ENCODE measurements at places on chromosomes 6 and 20.

GRCh38 chr6:25193460-25194171 lies 85.6 kb upstream of the CARMIL1 start:
- DNase-seq: no peak

DNA sequence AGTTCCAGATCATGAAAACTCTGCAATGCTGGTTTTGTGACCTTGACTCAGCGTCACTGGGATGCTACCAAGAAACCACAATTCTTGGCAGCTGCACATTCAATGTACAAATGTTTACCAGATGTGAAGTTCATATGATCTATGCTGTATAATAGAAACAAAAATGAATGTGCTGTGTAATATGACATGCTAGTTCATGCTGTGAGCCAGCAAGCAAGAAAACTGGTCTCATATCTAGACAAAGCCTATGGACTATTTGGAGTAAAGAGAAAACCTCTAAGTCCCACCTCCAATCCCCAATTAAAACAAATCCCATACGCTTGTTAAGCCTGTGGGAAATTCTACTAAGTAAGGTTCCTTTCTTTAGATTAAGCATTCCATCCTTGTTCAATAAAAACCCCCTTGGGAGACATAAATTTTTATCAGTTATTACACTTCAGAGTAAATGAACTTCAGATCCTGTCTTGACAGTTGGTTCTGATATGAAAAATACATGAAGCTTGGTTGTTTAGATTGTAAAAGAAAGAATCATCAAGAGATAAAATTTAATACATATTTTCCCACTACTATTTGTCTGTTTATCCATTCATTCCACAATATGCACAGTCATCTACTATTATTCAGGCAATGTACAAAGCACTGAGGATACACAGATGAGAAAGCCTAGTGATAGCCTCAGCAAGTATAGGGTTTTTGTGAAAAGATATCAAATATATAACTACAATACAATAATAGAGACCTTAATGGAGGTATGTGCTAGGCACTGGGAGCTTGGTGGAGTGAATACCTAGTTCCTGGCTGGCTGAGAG lies 20.1 kb downstream of the COL21A1 start:
- DNase-seq: no peak

DNA sequence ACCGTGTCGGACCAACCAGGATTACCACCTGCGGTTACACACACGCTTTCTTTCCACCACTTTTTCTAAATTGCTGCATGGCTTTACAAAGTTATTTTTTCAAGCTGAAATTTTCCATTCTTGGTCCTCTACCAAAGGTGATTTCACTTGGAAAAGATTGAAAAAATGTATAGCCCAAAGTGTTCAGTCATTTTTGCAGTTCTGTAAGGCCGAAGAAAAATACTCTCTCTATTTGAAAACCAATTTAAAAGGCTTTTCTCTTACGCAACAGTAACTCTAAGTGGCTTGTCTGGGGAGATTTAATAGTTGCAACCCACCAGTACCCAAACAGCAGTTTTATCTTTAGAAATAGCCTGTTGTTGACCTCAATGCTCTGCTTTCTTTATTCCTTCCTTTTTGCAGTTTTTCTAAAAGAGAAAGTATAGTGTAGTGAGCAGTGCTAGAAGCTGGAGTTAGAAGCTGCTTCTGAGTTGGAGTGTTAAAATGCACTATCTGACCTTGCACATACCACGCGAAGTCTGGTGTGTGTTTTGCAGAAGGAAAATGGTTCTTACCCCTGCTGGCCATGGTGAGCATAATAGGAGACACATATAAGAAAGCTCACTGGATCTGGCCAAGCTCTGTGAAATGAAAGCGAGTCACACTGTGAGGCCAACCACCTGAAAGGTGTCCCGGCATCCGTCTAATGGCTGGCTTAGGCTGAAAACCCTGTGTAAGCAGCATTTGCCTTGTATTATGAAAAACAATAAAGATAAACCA lies 271.6 kb upstream of the PRND start:
- no peak for DNase-seq

DNA sequence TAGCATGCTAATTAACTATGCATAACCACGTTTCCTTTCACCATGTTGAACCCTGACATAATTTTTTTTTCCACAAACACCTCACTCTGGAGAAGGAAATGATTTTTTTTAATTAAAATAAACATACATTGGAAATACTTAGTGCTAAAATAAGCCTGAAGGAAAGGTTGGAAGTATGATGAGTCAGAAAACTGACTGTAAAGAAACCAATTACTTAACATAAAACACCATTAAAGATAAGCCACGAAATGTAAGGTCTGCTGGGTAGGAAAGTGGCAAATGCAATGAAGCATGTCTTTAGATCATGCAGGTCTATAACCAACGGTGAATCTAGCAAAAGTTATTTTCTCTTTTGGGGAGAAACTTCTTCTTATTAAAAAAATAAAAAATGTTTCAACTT lies 47.5 kb downstream of the OPRM1 start:
- DNase-seq: no peak

GRCh38 chr6:152078001-152078400 lies 270.5 kb downstream of the ESR1 start:
- DNase-seq: no peak

- no peak for DNase-seq
Measured at GRCh38 chr20:48527771-48528170, 300.0 kb downstream of the PREX1 start.

GRCh38 chr6:2181567-2181966 lies 63.8 kb downstream of the GMDS start:
- DNase-seq: no peak

DNA sequence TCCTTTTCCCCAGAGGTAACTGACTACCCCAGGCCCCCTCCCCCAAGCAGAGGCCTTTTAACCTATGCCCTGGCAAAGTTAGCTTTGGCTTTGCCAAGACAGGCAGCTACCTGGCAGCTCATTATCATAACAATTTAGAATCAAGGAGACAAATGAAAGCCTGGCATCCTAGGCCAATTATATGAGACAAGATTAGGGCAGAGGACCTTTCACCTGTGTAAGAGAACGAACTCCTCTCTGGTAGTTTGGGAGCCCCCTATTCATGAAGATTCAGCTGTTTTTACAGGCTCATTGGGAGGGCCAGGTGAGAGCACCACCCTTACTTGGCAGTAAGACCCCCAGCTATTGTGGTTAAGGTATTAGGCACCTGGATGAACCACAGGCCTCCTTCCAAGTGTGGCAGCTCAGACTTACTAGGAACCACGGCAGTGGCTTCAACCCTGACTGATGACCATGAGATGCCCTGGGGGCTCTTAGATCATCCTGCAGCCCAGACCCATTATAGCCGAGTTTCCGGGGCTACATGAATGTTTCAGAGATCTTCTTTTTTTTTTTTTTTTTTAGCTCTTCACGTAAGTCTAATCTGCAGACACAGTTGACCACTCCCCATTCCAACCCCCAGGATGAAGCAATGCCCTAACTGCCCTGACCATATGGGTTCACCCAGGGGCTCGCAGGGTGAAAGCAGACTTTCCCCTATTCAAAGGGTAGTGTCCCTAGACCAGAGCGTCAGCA lies 56.2 kb downstream of the RAB44 start:
- no peak for DNase-seq

DNA sequence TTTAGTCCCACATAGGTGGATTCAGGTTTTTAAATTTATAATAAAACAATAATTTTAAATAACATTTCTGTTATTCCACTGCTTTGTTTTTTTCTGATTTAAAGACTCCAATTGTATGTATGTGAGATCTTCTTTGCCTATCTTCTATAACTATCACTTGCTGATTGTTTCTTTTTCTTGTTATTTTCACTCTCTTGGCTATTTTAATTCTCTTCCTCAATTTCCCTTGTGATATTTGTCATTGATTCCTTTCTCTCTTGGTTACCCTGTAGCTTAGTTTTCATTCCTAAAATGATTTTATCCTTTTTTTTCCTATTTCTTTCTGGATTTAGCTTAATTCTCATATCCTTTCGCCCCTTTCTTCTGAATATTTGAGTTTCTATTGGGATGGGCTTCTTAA lies 227.3 kb upstream of the TENT5A start:
- DNase-seq: no peak

GRCh38 chr20:24738981-24739633 lies 210.0 kb upstream of the CST7 start:
- DNase-seq: no peak

- DNase-seq: no peak
Measured at GRCh38 chr6:2307799-2308198, 62.4 kb upstream of the GMDS start.

GRCh38 chr20:35876033-35876320 lies 78.3 kb downstream of the SCAND1 start:
- no peak for DNase-seq

DNA sequence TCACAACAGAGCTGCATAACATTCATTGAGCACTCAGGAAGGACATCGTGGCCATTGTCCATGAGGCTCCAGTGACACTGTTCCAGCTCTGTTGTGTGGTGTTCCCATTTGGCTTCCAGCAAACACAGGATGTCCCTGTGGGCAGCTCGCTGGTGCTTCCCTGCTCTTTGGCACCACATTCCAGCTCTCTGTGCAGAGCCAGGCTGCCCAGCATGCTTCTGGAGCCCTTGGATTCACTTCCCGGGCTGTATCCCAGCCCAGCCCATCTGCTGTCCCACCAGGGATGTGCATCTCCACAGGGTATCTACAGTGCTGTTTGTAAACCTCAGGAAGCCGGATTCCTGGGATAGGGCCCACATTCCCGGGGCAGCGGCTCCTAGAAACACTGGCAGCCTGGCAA lies 57.2 kb downstream of the CTCFL start:
- DNase-seq: no peak

DNA sequence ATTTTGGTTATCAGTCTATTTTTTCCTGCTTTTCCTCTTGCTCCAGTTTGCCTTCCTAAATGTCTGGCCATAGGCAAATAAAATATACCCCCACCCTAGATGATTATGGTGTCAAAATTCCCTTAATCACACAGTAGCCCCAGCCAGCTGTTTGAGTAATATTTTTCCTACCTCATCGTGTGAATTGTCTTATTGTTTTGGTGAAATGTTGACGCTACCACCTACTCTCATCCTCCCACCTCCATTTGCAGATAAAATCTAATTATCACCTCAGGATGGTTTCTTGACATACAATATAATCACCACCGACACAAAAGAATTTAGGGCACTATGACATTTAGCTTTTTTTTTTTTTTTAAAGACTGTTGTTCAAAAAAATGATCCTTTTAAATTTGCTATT lies 44.1 kb upstream of the FUCA2 start:
- DNase-seq: no peak

DNA sequence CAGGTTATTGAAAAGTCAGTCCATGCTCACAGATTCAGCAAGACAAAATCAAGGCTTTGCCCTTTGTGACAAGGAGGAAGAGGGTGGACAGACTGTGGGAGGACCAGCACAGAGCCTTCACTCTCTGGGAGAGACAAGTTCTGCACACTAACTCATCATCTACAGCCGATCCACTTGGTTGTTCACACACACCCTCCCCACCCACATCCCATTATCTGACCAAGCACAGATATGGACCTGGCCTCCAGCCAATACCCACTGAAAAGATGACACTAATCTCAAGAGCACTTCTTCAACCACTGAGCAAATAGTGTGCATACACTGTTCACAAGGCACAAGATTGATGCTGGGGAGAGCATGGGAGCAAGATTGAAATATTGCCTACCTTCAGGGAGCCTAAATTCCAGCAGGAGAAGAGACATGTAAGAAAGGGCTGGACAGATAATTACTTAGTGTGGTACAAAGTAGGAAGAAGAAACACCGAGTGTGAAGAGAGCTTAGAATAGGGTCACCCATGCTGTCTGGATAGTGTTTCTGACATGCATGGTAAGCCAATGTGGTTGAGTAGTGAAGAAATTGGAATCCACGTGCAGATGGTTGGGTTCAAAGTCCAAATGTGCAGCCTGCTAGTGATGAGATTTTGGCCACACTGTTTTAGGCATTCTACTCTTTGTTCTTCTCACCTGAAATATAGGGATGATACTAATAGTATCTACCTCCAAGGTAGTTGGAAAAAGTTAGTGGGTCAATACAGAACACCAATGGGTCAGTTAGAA lies 21.7 kb upstream of the IL17A start:
- peak; percentile 28 for DNase-seq

GRCh38 chr20:53914781-53915445 lies 155.5 kb downstream of the BCAS1 start:
- peak; percentile 67 for DNase-seq

- peak; percentile 89 for DNase-seq
Measured at GRCh38 chr6:83190626-83191025, 2.4 kb downstream of the PGM3 start.

- no peak for DNase-seq
Measured at GRCh38 chr6:22952097-22952496, 382.7 kb downstream of the HDGFL1 start.

- peak; percentile 94 for DNase-seq
Measured at GRCh38 chr6:32970413-32971241, 2.2 kb downstream of the BRD2 start.

DNA sequence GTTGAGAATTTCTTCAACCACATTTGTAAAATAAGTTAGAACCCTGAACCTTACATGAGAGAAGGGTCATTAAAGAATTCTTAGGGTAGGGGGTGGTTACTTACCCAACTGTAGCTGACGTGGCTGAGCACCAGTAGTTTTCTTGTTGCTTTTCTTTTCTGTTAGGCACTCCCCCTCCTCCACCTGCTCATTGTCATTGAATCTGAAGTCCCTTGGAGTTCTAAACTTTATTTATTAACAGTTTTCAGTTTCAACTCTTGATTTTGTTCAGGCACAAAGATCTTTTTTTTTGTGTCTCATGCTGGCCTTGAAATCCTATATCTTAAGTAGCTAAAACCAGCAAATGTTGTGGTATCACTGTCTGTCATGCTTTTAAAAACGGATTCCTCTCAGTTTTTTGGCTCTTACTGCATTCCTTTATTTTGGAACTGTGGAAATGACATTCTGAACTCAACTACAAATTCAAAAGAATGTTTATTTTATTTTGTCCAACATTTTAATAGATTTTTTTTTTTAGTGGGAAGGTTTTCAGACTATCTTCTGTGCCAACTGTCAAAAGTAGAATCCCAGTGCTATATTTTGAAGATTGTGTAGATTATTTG lies 465.2 kb downstream of the PHF3 start:
- DNase-seq: no peak

GRCh38 chr6:87588756-87589407 lies 905 bp downstream of the RARS2 start:
- peak; percentile 36 for DNase-seq

- DNase-seq: no peak
Measured at GRCh38 chr6:169139179-169139971, 114.3 kb downstream of the THBS2 start.

DNA sequence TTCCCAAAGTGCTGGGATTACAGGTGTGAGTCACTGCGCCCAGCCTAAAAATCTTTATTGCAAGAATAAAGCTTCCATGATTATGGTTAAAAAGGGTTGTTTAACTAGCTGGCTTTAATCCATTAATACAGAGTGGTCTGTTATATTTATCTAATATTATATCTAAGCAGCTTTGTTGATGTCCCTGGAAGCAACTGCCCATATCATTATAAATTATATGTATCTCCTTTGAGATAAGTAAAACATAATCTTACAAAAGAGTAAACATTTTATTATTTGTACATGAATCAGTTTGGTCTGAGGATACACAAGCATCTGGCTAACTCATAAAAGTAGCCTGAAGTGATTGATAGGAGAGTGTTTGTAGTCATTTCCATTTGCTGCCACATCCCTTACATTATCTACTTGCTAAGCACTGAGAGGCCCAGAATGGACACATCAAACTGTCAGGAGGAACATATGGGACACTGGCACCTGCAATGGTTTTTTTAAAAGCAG lies 46.9 kb downstream of the TRAF3IP2 start:
- DNase-seq: no peak

- DNase-seq: no peak
Measured at GRCh38 chr6:1855890-1856289, 246.2 kb downstream of the FOXC1 start.

Measured in small intestine (tissue), 16 donors.